ENCODE measurements at places on chromosomes 5 and 9.

- DNase-seq, result no peak
Measured at GRCh38 chr5:63456279-63456678, 506.0 kb downstream of the HTR1A start.

DNA sequence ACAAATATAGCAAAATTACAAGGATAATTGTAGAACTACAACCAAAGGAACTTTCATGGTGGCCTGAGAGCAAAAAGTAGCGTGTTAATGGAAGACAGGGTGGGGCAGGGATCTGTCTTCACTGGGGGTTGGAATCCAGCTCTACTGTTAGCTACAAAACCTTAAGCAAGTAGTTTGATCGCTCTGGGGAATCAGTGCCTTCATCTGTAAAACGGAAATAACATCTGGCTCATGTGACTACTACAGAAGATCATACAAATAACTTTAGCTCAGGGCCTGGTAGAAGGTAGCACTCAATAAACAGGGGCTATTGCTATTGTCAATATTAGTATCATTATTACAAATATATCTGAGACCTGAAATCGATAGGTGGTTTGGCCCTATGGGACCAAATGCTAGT is 40.4 kb downstream of the ZNF608 start:
- no peak for DNase-seq

- no peak for DNase-seq
Measured at GRCh38 chr9:86601697-86602096, 247.5 kb upstream of the TUT7 start.

DNA sequence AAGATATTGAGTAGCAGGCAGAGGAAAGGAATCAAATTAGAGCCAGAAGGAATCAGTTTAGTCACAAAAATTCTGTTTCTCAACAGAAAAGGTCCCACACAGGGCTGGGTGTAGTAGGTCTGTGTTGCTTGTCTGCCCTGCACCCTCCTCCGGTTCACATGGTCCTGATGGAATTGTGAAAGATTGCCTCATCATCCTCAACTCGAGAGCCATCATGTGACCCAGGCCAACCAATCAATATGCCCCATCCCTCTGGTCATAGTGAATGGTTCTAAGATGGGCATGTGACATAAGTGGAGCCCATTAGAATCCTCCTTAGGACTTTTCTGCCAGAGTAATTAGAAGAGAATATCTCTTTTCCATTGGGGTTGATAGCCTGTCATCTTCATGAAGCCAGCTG is 56.7 kb upstream of the RAD23B start:
- DNase-seq, result no peak

DNA sequence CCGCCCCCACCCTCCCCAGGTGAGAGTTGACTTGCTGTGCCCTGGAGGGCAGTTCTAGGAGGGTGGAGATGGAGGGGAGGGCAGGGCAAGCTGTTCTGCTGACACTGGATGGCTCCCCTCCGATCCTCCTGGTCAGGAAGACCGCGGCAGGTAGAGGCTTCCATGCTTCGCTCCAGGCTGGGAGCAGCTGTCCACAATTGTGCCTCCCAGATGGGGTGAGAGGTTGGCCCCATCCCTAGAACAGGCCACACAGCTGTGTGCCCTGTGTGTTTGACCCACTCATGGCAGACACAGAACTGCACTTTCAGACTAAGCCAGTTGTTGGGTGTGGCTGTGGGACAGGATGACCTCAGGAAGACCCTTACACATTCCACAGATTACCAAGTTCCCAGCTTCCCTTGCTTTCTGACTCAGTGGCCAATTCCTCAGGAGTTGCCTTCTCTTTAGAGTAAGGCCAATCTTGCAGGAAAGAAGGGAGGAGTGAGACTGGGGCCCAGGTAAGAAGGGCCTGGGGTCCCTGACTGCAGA is 72.1 kb upstream of the HSPA9 start:
- no peak for DNase-seq

Measured in fibroblast of upper back skin (primary cell).